CMK (cell line): ENCODE measurements at places on chromosomes 4 and X.

- DNase-seq = no peak
These were observed 595 bp downstream of the MBNL3 start for GRCh38 chrX:132488180-132488705.

GRCh38 chr4:113574636-113575103 lies 186.9 kb downstream of the CAMK2D start:
- DNase-seq = no peak

GRCh38 chr4:53365121-53365485 lies 758 bp downstream of the SCFD2 start:
- no peak for DNase-seq

DNA sequence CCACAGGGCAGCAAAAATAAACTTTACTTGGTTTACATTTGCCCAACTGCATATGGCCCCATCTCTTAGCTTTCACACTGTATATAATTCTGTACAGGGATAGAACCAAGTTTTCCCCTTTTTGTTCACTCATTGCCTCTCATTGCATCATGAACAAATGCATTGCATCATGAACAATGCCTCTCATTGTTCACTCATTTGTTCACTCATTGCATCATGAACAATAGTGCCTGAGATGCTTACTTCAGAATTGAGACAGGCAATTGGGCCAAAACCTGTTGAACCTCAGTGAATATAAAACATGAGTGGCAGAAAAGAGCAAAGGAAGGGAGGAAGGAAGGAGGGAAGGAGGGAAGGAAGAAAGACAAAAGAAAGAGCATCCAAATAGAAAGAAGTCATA lies 98.2 kb downstream of the SOWAHB start:
- DNase-seq = no peak

DNA sequence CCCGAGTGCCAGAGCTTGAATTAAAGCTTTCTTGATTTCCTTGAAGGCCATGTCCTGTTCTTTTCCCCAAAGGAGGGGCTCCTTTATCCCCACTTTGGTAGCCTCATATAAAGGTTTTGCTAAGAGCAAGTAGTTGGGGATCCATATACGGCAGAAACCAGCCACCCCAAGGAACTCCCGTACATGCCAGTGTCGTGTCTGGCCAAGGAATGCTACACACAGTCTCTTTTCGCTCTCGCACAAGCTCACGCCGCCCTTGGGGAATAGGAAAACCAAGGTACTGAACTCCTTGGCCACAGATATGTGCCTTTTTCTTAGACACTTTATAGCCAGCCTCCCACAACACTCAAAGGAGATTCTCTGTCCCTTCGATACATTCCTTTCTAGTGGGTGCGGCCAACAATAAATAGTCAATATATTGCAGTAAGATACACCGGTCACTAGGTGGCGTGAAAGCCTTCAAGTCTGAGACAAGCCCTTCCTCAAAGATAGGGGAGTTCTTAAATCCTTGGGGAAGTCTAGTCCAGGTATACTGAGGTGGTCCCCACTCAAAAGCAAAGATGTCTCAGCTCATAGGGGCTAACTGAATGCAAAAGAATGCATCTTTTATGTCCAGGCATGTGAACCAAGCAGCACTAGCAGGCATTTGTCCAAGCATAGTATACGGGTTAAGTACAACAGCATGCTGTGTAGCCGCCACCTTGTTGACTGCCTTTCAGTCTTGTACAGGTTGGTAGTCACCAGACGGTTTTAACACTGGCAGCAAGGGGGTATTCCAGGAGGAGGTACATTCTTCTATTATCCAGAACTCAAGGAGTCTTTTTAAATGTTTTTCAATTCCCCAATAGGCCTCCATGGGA lies 57.8 kb upstream of the XAGE1B start:
- DNase-seq = peak; percentile 14

DNA sequence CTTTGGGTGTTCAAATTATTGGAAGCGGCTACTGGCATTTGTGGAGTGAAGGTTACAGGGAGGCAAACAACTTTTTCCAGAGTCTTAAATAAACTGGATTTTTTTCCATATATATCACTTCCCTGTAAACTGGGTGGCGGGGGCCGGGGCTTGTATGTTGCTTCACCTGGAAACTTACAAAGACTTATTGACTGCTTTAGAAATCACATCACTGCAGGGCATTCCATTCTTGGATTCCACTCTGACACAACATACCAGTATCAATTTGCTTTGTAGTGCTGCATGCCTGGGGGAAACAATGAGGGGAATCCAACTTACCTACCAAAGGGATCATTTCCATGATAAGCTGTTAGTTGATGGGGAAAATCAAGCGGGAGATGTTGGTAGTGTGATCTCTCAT lies 21.7 kb upstream of the FAM156A start:
- no peak for DNase-seq

GRCh38 chr4:159013692-159014091 lies 89.2 kb upstream of the RAPGEF2 start:
- DNase-seq = no peak

DNA sequence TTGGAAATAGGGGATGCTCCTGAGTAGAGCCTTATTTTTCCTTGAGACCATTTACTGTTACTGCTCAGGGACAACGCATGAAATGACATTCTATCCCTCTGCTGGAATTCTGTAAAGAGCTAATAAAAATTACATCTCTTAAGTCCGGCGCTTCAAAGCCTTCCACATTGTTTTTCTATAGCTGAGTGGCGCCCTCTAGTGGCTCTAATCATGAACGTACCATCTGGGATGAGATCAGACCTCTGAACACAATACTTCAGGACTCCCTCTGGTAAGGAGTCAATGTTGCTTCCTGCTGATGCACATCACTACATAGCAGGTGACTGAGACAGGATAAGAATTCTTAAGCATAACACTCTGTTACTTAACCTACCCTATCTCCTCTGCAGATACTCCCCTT lies 6.0 kb downstream of the HMGN5 start:
- peak; percentile 35 for DNase-seq

- no peak for DNase-seq
These were observed 2.6 kb upstream of the KIAA0232 start for GRCh38 chr4:6779667-6780565.

GRCh38 chrX:17033225-17033624 lies 86.8 kb downstream of the REPS2 start:
- no peak for DNase-seq

- DNase-seq = no peak
These were observed 167.4 kb downstream of the COL4A6 start for GRCh38 chrX:108270739-108271396.
